ENCODE measurements at places on chromosomes 11 and 22.

GRCh38 chr11:69359735-69360480 is 66.0 kb downstream of the MYEOV start:
- no peak for DNase-seq

GRCh38 chr11:79198898-79199250 is 242.0 kb downstream of the TENM4 start:
- no peak for DNase-seq

GRCh38 chr11:76025068-76025467 is 181.2 kb downstream of the WNT11 start:
- no peak for DNase-seq

DNA sequence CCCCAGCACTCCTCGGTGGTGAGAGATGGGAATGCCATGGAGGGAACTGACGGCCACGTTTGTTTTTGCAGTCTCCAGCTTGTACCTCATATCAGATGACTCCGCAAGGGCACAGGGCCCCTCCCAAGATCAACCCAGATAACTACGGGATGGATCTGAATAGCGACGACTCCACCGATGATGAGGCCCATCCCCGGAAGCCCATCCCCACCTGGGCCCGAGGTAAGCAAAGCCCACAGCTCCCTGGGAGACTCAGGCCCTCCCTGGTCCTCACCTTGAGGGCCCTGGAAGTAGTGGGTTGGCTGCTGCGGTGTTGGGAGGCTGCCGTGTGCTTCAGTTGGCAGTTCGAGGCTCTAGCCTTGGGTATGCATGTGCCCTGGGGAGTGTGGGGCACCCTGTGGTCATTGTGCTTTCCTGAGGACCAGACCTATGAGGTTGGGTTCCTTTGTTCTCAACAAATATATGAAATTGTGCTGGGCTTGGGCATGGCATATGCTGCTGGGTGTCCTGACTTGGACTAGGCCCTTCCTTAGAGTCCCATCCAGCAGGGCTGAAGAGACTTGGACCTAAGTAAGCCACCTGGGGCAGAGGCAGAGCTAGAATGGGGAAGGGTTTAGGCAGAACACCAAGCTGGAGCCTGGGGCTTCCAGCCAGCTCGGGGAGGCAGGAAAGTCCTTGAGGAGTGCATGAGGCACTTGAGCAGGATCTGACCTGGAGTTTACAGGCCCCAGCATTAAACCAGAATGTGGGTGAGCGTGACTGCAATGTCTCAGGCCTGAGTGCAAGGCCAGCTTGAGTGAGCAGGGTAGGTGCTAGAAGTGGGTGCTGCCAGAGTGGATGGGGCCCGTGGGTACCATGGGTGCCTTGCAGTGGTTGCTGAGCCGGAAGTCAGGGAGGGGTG is 26.4 kb downstream of the INCENP start:
- DNase-seq, result no peak

- no peak for DNase-seq
Measured at GRCh38 chr11:79366218-79366617, 74.6 kb downstream of the TENM4 start.

DNA sequence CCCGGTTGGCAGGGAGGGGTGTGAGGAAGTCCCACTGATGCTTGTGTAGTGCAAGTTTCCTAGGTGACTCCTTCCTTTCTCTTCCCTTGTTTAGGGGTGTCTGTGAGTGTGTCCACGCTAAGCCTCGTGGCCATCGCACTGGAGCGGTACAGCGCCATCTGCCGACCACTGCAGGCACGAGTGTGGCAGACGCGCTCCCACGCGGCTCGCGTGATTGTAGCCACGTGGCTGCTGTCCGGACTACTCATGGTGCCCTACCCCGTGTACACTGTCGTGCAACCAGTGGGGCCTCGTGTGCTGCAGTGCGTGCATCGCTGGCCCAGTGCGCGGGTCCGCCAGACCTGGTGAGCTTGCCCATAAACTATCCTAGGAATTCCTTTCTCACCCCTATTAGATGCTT is 10.4 kb downstream of the CCKBR start:
- DNase-seq, result no peak

DNA sequence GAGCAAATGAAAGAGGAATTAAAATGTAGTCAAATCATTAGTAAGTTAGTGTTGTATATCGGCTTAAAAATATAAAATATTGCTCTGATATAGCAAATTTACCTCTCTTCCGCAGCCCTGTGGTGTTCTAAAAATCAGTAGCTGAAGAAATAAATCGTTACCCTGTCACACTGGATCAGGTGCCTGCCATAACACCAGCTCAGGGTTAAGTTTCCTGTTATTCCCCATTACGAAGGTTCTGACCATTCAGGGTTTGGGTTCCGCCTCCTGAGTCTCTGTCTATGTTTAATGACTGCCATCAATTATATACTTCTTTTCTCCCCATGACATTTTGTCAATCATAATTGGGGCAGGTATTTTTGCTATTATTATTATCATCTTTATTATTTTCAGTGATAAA is 658.5 kb downstream of the OPCML start:
- DNase-seq, result no peak

GRCh38 chr22:17797721-17798559 is 23.7 kb upstream of the BID start:
- no peak for DNase-seq

GRCh38 chr11:17518366-17518765 is 25.9 kb downstream of the USH1C start:
- DNase-seq, result no peak

GRCh38 chr11:76094740-76095139 is 111.6 kb downstream of the WNT11 start:
- DNase-seq, result no peak

DNA sequence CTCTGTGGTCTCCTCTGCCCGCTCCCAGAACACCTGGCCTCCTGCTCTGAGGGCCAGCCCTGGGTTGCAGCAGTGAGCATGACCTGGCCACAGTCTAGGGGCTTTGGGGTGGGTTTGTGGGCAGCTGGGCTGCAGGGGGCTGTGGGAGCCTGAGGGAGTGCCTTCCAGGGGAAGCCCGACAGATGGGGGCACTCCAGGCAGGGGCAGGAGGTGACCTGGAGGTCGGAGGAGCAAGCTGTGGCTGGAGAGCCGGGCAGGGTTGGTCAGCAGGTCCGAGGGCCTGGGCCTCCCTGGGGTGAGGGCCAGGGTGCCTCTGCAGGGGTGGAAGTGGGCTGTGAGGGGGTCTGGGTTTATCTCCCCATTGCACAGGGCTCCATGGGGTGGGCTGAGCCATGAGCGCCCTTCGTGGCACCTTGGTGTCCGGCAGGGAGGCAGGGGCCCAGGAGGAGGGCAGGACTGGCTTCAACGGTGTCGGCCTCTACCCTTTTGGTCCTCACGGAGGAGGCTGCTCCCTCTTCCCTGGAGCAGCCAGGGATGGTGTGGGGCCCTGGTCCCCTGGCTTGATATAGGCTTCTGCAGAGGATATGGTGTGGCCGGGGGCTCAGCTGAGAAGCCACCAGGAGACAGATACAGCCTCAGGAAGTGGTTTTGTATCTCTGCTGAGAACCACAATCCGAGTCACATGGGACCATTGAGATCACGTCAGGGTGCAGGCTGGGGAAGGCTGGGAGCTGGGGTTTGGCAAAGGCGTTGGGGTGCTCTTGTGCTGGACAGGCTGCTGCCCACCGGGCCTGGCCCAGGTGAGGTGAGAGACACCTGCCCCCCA is 22.3 kb downstream of the KCNQ1 start:
- DNase-seq, result peak; percentile 26

- DNase-seq, result no peak
Measured at GRCh38 chr11:46741600-46742484, 22.8 kb downstream of the F2 start.

Data from activated CD4-positive, alpha-beta T cell treated with anti-CD3 and anti-CD28 coated beads, Interleukin-2, amount 50 U/mL, for 1 hour (primary cell).